ENCODE measurements at places on chromosomes 2 and 18.

GRCh38 chr2:10238991-10239485, 63.7 kb upstream of the HPCAL1 start:
- no peak for DNase-seq

DNA sequence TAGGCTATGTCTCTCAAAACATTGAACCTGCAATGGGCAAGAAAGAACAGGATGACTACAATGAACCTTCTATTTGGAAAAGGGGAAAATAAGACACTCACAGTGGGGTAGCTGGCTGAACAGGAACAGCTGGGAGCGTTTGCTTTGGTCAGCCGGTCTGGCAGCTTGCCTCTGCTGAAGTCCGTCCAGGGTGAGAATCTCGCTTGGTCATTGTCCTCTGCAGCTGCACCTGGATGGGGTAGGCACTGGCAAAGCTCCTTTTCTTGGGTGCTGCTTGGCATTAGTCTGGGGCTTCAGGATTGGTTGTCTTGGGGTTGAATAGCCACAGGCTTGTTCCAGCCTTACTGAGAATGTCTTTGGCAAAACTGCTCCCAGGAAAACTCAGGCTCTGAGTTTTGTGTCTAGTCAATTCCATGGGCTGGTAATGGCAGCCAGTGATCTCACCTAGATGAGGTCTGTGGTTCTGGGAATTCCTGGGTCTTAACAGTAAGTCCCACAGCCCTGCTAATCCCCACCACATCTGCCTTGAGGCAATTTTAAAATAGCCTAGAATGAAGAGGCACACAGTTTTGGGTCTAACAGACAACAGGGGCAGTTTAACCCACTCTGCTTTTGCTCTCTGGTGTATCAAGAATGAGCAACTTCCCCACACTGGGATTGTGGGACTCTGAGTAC, 13.4 kb downstream of the NEDD4L start:
- DNase-seq = no peak

GRCh38 chr2:146068051-146068450, 1548.1 kb upstream of the ZEB2 start:
- no peak for DNase-seq

DNA sequence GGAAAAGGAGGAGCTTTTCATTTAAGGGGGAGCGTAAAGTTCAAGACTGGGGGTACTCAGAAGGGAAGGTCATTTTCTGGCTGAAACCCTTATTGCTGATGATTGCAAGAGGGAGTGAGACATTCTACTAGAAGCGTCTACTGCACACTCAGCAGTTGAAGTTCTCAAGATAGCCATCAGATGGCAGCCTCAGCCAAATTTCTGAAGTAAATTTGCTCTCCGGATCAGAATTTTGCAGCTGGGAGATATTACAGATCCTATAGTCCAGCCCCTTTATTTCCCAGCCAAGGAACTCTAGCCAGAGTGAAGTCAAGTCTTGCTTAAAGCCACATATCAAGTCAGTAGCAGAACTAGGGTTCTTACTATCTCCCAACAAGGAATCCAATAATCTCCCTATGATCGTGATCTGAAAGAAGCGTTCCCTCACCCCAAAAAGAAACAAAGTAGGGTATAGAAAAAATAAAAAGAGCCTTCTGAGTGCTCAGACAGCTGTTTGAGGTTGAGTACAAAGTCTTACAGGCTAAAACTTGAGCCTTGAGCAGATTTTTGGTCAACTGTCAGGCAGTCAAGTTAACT, 24.0 kb downstream of the RAX start:
- DNase-seq = no peak

GRCh38 chr18:62618735-62619134, 95.9 kb downstream of the ZCCHC2 start:
- no peak for DNase-seq

DNA sequence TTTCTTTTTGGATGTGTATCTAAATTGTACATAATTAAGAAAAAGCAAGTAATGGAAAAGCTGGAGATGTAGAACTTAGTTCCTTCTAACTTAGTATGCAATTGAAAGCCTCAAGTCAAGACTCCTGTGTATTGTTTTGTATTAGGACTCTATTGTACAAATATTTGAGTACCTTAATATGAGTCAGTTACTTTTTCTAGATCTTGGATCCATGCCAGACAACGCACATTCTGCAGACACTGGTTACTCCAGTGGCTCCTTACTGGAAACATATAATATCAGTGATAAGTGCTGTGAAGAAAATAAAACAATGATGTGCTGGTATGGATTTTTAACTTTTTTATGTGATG, 1.5 kb downstream of the SLC39A10 start:
- DNase-seq = no peak

GRCh38 chr18:23693846-23694245, 4.6 kb downstream of the LAMA3 start:
- no peak for DNase-seq

- DNase-seq = no peak
Observed at GRCh38 chr2:205267323-205267722, 415.0 kb upstream of the NRP2 start.

DNA sequence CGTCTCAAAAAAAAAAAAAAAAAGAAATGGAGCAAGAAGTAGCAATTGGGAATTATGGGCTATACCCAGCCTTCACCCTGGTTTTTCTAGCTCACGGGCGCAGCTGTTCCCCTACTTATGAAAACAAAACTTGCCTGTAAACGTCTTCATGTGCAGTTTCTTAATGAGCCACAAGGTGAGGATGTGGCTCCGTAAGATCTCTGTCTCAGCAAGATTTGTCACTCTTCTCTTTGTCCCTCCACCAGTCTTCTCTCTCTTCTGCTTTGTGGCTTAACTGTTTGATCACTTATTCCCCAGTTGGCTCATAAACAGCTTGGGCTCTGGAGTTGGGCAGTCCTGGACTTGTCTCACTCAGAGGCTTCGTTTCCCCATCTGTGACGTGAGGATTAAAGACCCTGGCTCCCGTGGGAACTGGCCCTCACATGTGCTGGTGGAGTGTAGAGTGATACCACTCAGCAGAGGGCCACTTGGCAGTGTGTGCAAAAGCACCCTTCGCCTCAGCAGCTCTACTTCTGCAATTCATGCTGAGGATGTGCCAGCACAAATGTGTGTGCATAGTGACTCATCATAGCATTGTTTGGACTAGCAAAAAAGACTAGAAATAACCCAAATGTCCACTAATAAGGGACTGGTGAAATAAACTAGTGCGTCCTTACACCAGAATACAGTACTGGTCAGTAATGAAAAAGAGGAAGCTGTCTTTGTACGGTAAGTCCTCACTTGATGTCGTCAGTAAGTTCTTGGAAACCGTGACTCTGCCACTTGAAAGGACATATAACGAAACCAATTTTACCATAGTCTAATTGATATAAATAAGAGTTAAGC, 8.7 kb downstream of the CEP68 start:
- DNase-seq = peak; percentile 70

DNA sequence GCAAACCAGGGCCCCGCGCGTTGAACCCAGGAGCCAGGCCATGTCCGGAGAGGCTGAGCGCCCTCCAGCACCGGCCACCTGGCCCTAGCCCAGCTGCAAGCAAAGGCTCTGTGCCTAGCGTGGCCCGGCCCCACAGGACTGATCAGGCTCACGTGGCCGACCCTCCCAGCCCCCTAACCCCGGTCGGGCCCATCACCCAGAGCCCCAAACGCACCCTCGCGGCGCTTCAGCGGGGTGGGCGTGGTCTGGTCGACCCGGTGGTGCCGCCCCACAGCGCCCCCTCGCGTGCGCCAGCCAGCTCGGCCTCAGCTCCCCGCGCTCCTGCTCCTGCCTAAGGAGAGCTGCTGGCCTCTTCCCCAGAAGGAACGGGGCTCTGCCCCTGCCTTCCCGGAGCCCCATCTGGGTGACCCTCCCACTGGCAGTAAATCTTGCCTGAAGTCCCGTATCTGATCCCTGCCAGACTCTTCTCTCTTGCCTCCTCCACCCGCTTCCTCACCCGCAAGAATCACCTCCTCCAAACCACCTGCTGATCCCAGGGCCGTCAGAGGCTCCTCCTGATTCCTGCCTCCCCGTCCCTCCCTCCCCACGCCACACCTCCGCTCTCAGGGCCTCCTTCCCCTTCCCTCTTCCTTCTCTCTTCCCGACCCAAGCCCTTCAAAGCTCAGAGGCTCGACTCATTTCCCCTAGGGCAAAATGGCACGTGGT, 12.3 kb upstream of the TEX51 start:
- peak; percentile 76 for DNase-seq
